ENCODE measurements at places on chromosomes 12 and 14.
A peak's percentile ranks its signal among the peaks of the same experiment; 100 is the strongest.

- H3K27ac ChIP-seq = no peak overlapping the region
- peaks cover 4% of the 10 kb centered on the region for H3K27me3 ChIP-seq
- no peak overlapping the region for H3K4me3 ChIP-seq
- DNase-seq = peak; percentile 62
Measured at GRCh38 chr14:92729634-92730358, 18.6 kb downstream of the LGMN start.

DNA sequence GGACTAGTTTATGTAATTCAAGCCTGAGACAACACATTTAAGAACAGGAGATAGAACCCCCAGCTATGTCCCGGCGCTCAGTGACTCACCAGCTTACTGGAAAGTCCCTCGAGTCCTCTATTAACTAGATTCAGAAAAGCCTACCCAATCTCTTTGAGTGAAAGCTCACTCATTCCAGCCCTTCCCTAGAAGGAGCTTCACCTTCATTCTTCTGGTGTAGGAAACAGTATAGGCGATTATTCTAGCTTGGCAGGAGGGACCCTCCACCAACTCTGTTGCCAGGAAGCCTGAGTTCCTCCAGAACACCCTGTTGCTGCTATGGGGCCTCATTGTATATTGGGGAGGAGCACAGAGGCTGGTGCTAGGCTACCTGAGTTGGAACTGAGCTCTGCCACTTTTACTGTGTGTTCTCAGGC is 57.2 kb upstream of the AEBP2 start:
- peaks cover 13% of the 10 kb centered on the region for H3K4me1 ChIP-seq
- no peaks in the 10 kb centered on the region for H3K27me3 ChIP-seq
- DNase-seq = peak; percentile 60
- peaks cover 4% of the 10 kb centered on the region for H3K36me3 ChIP-seq
- no peak overlapping the region for H3K4me3 ChIP-seq

- no peaks in the 10 kb centered on the region for H3K36me3 ChIP-seq
- peaks cover 18% of the 10 kb centered on the region for H3K4me1 ChIP-seq
- H3K4me3 ChIP-seq = peak overlapping the region; percentile 25
- peak overlapping the region; percentile 70 for H3K27ac ChIP-seq
- H3K27me3 ChIP-seq = no peaks in the 10 kb centered on the region
Measured at GRCh38 chr12:127516467-127516866, 750.5 kb upstream of the TMEM132C start.

DNA sequence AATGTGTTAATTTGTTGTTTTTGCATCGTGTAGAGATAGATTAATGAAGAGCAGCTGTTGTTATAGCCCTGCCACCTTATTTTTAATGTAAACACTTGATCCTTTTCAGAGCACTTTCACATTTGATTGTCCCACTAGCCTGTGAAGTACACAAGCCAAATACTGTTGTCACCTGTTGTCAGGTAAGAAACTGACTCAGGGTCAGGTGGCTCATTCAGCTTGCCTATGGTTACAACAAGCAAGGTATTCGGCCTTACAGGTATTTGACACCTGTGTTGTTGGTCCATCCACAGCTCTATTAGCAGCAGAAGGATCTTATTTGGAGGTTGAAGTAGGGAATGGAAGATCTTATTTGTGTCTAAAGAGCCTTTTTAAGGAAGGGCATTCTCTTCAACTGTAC is 108.9 kb downstream of the GPR135 start:
- peaks cover 61% of the 10 kb centered on the region for H3K4me1 ChIP-seq
- H3K27ac ChIP-seq = no peak overlapping the region
- no peaks in the 10 kb centered on the region for H3K27me3 ChIP-seq
- no peak for DNase-seq
- H3K4me3 ChIP-seq = no peak overlapping the region

- no peak for DNase-seq
- no peaks in the 10 kb centered on the region for H3K27me3 ChIP-seq
- H3K4me3 ChIP-seq = no peak overlapping the region
- peaks cover 17% of the 10 kb centered on the region for H3K4me1 ChIP-seq
Measured at GRCh38 chr14:29301571-29301970, 535.0 kb downstream of the FOXG1 start.

DNA sequence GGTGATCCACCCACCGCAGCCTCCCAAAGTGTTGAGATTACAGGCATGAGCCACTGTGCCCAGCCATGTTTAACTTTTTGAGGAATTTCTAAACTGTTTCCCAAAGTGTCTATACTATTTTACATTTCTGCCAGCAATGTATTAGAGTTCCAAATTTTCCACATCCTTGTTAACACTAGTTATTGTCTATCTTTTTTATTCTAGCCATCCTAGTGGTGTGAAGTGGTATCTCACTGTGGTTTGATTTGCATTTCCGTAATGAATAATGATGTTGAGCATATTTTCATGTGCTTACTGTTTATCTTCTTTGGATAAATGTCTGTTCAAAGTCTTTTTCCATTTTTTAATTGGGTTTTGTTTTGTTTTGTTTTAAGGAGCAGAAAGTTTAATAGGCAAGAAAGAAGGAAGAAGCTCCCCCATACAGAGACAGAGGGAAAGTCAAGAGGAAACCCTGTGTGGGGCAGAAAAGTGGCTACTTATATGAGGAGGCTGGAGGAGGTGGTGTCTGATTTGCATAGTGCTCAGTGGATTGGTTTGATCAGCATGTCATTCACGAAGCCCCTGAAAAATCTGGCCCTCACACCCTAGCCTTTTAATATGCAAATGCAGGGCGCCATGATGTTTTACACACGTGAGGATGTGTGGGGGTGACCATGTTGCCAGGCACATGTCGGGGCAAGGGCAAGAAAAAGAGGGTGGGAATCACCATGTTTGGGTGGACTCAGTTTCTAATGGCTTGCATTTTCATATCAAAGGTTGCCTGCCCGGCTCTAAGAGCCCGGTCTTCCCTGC is 14.9 kb downstream of the TXNRD1 start:
- H3K27me3 ChIP-seq = no peaks in the 10 kb centered on the region
- peaks cover 16% of the 10 kb centered on the region for H3K4me1 ChIP-seq
- peaks cover 26% of the 10 kb centered on the region for H3K36me3 ChIP-seq
- no peak for DNase-seq
- no peak overlapping the region for H3K4me3 ChIP-seq

DNA sequence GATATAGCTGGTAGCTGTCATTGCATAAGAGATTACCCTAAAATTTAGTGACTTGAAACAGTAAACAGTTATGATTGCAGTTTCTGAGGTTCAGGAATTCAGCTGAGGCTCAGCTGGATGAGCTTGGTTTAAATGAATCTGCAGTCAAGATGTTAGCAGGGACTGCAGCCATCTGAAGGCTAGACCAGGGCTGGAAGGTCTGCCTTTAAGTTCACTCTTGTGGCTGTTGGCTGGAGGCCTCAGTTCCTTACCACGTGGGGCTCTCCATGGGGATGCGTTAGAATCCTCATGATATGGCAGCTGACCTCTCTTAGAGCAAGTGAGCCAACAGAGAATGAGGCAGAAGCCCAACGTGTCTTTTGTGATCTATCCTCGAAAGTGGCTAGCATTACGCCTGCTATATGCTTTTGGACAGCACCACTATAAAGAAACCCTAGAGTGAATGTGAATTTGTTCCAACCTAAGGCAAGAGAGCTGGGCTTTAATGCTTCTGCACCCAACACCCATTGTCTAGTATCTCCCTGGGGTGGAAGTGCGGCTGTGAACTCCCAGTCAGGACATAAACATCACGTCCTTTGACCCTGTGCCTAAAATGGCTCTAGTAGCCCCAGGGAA is 26.0 kb downstream of the HSPB8 start:
- H3K4me3 ChIP-seq = no peak overlapping the region
- H3K27ac ChIP-seq = no peak overlapping the region
- DNase-seq = no peak
- peaks cover 9% of the 10 kb centered on the region for H3K27me3 ChIP-seq
- H3K4me1 ChIP-seq = no peaks in the 10 kb centered on the region

- no peak overlapping the region for H3K4me3 ChIP-seq
- H3K27me3 ChIP-seq = no peaks in the 10 kb centered on the region
- peaks cover 39% of the 10 kb centered on the region for H3K4me1 ChIP-seq
- no peak for DNase-seq
Measured at GRCh38 chr12:6606331-6607131, 648 bp downstream of the CHD4 start.

- H3K27ac ChIP-seq = no peak overlapping the region
- H3K27me3 ChIP-seq = peaks cover 5% of the 10 kb centered on the region
- H3K4me3 ChIP-seq = no peak overlapping the region
- DNase-seq = peak; percentile 51
- H3K4me1 ChIP-seq = peaks cover 15% of the 10 kb centered on the region
- no peaks in the 10 kb centered on the region for H3K36me3 ChIP-seq
Measured at GRCh38 chr14:63777024-63777423, 49.2 kb upstream of the SGPP1 start.

- DNase-seq = no peak
- no peak overlapping the region for H3K27ac ChIP-seq
- peaks cover 38% of the 10 kb centered on the region for H3K4me1 ChIP-seq
- peaks cover 15% of the 10 kb centered on the region for H3K27me3 ChIP-seq
Measured at GRCh38 chr12:48998497-48999353, 450 bp downstream of the DDN start.

GRCh38 chr12:54657105-54657607 is 9.0 kb upstream of the DCD start:
- H3K36me3 ChIP-seq = no peaks in the 10 kb centered on the region
- DNase-seq = no peak
- peaks cover 9% of the 10 kb centered on the region for H3K27me3 ChIP-seq
- H3K27ac ChIP-seq = no peak overlapping the region
- H3K4me1 ChIP-seq = no peaks in the 10 kb centered on the region

DNA sequence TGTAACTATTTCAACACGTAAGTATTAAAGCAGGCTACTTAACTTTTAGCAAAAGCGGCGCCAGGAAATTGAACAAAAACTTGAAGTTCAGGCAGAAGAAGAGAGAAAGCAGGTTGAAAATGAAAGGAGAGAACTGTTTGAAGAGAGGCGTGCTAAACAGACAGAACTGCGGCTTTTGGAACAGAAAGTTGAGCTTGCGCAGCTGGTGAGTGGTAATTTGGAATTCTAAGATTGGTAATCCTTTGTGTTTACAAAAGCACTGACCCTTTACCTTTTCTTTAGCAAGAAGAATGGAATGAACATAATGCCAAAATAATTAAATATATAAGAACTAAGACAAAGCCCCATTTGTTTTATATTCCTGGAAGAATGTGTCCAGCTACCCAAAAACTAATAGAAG is 4.0 kb downstream of the PNN start:
- peaks cover 44% of the 10 kb centered on the region for H3K36me3 ChIP-seq
- peak overlapping the region; percentile 20 for H3K4me3 ChIP-seq
- peaks cover 3% of the 10 kb centered on the region for H3K27me3 ChIP-seq

DNA sequence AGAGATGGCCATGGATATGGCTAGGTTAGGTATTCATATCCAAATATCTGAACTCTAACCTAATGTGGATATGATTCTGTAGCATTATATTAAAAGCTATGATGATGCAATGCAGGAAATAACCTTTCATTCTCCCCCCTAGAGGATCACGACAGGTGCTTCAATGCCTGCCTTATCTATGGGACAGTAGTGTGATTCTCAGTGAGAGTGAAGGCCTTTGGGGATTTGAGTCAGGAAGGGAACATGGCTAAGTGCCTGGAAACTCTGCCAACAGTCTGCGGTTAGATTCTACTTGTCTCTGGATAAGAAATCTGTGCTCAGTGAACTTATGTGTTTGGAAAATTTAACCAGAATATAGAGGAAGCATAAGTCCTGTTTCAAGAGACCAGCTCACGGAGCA is 81.8 kb downstream of the SLC38A1 start:
- H3K4me1 ChIP-seq = peaks cover 22% of the 10 kb centered on the region
- DNase-seq = peak; percentile 69
- H3K27ac ChIP-seq = 0 out of 2 replicates have a peak overlapping the region, but pooled peaks have one; percentile 35
- no peak overlapping the region for H3K4me3 ChIP-seq
- peaks cover 45% of the 10 kb centered on the region for H3K36me3 ChIP-seq

DNA sequence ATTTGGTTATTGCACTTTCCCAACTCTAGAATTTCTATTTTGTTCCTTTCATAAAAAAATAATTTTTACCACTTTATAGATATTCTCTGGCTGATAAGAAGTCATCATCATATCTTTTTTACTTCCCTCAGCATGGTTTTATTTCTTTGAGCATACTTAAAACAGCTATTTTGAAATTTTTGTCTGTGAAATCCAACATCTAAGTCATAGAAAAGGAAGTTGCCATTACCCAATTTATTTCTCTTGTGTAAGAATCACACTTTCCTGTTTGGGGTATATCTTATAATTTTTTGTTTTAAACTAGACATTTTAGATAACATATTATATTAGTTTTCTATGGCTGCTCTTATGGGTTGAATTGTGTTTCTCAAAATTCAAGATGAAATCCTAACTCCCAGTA is 400.2 kb upstream of the OR4E1 start:
- H3K4me1 ChIP-seq = no peaks in the 10 kb centered on the region
- H3K27me3 ChIP-seq = no peaks in the 10 kb centered on the region
- DNase-seq = no peak
- H3K27ac ChIP-seq = no peak overlapping the region
- H3K4me3 ChIP-seq = no peak overlapping the region
